ENCODE measurements at places on chromosomes 16 and 17.

DNA sequence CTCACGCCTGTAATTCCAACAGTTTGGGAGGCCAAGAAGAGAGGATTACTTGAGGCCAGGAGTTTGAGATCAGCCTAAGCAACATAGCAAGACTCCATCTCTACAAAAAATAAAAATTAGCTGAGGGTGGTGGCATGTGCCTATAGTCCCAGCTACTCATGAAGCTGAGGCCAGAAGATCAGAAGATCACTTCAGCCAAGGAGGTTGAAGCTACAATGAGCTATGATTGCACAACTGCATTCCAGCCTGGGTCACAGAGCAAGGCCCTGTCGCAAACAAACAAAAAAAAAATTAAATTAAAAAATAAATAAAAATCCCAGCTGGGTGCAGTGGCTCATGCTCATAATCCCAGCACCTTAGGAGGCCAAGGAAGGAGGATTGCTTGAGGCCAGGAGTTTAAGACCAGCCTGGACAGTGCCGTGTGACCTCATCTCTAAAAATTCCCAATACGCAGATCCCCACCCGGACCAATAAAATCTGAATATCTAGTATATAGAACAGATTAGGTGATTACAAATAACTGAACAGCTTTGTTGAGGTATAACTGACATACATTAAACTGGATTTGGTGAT is 18.2 kb upstream of the ATF7IP2 start:
- no peak for DNase-seq

GRCh38 chr16:66050991-66051390 is 315.5 kb upstream of the CDH5 start:
- no peak for DNase-seq

DNA sequence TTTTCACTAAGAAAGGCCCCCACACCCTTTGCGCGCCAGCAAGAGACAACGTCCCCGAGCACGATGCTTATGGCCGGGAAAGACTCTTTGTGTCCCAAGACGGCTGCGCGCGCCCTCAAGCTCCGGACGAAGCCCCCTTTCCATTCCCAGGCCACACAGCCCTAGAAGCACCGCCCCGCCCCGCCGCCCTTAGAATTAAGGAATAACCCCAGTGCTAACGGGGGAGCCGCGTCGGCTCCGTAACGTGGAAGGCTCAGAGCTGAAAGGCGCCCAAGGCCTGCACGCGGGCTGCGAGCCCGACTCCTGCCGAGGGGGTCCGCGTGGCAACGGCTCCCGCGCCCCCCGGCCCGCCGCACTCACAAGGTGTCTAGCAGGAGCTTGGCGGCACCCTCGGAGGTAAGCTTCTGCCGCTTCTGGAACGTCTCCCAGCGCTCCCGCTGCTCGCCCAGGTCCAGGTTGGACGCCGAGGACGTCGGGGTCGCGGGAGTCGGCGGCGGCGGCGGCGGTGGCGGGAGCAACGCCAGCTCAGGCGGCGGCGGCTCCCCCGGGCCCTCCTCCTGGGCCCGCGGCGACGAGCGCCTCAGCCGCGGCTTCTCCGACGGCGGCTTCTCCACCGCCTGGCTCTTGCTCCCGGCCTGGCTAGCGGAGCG is 477 bp downstream of the CENPV start:
- DNase-seq: peak; percentile 31

DNA sequence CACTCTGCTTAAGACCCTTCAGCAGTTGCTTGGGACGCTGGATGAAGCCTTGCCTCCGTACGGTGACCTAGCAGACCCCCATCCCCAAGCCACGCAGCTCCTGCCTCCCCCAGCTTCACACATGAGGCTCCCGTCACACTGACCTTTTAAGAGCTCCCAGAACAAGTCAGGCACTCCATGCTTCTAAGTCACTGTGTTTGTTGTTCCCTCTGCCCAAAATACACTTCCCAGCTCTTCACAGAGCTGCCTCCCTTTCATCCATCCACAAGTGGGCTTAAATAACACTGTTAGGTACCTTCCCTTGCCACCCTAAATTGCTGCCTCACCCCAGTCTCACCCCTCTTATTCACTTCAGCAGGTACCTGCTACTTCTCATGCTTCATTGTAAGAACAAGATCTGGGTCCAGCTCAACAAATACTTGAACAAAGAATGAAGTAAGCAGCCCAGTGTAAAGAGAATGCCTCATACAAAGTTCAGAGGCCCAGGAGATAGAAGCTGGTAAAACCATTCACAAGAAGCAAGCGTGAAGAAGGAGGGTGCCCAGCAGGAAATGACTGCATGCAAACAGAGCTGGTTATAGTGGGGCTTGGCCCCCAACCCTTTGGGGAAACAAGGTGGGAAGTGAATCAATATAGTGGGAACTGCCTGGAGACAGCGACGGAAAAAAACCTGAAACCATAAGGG is 5.8 kb downstream of the ZC3H7A start:
- no peak for DNase-seq

- no peak for DNase-seq
These were observed 79.1 kb upstream of the NUDT7 start for GRCh38 chr16:77643176-77643575.

- DNase-seq: no peak
These were observed 5.8 kb upstream of the RARA start for GRCh38 chr17:40303009-40303657.

- DNase-seq: no peak
These were observed 106.2 kb downstream of the XYLT1 start for GRCh38 chr16:17364319-17365210.

DNA sequence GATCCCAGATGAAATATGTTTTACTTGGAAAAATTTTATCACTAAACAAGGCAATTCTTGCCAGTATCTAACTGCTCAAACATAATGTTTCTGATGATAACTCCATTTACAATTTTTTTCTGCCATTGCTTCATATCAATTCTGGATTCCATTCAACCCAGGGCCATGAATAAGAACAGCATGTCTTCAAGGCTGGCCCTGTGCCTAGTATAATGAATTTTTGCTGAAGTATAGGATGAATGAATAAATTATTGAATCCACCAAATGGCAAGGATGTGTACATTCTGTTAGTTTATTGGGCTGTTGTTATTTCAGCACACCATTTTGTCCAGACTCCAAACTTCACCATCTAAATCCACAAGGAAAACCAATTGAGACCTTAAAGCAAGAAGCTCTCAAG is 414.7 kb downstream of the HS3ST3B1 start:
- no peak for DNase-seq

GRCh38 chr16:27671410-27671809 is 121.5 kb downstream of the KATNIP start:
- no peak for DNase-seq

- DNase-seq: peak; percentile 80
These were observed 9.5 kb downstream of the MTMR4 start for GRCh38 chr17:58504826-58505351.

GRCh38 chr17:81314398-81315081 is 19.4 kb upstream of the SLC38A10 start:
- DNase-seq: no peak

DNA sequence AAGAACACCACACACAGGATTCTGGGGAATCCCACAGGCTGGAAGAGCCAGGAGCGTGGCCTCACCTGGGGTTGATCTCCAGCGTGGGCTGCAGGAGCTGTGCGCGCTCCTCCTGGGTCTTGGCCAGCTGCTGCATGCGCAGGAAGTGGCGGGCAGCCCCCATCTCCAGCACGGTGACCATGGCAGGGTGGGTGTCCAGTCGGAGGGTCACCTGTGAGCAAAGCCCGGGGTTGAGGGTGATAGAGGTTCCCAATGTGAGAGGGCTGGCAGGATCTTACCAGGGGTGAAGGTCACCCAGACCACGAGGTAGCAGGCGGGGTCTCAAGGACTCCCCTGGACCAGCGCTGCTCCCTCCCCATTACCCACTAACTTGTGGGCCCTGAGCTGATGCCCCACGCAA is 7.4 kb downstream of the DNASE1 start:
- DNase-seq: no peak

DNA sequence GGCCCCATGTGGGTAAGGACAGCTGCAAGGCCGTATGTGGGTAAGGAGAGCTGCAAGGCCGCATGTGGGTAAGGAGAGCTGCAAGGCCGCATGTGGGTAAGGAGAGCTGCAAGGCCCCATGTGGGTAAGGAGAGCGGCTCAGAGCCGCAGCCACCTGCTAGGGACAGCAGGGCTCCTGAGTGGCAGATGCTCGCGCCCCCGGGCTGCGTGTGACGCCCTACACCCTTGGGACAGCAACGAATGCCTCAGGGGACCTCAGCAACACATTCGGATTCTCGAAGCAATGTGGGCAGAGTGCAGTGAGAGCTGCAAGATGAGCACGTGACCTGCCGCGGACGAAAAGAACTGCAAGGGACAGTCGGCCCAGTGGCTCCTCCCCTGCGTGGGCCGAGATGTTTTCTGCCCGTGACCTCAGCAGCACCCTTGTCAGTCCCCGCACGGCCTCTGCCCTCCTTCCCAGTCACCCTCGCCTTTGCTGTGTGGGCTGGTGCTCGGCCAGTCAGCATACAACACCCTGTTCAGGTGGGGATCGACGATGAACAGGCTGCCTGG is 9.6 kb upstream of the SLC38A8 start:
- DNase-seq: no peak

DNA sequence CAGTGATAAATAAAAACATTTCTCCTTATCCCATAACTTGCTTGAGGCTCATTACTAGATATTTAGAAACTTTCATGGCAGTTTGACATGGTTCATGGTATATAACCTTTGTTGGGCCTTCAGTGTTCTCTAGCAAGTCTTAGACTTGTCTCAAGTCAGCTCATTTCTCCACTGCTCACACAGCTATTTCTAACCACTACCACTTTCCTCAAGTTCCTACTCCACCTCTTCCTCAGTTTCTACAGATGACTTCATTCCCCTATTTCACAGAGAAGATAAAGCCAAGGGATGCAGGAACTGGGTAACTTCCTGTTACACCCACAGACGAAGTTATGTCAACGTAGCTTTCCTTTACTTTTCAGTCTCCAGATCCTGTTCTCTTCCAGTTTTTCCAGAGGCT is 23.2 kb downstream of the NLK start:
- no peak for DNase-seq

GRCh38 chr16:30947859-30948666 is 805 bp upstream of the ORAI3 start:
- no peak for DNase-seq

GRCh38 chr17:41332239-41332638 is 16.7 kb upstream of the KRTAP17-1 start:
- no peak for DNase-seq
